T-helper 2 cell (primary cell): ENCODE measurements at places on chromosomes 6 and 20.

DNA sequence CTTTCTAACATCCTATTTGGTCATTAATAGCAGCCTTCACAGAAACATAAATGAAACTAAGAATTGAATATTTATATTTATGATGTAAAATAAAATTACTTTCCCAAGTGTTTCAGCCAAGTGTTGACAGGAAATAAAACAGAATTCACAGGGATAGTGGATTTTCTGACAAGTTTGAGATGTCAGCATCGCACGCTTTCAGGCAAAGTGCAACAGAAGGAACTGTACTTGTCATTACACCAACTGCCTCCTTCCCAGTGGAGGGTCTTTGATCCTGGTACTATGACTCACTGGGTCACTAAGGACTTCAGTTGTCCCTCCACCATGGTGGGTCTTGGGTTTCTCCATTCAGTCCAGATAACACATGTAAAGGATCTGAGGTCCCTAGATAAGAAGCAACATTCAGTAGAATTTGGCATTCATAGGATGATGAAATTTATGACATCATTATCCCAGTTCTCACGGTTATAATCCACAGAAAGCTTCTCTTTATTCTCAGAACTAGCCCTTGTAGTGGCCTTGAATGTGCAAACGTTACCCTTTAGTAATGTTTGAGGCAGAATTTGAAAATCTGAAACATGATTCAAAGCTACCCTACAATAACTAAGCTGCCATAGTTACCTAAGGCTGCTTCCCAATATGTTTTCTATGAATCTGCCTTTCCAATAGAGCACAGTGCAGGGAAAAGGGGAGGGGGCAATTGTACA, 3.8 kb upstream of the TNFAIP3 start:
- DNase-seq = no peak

DNA sequence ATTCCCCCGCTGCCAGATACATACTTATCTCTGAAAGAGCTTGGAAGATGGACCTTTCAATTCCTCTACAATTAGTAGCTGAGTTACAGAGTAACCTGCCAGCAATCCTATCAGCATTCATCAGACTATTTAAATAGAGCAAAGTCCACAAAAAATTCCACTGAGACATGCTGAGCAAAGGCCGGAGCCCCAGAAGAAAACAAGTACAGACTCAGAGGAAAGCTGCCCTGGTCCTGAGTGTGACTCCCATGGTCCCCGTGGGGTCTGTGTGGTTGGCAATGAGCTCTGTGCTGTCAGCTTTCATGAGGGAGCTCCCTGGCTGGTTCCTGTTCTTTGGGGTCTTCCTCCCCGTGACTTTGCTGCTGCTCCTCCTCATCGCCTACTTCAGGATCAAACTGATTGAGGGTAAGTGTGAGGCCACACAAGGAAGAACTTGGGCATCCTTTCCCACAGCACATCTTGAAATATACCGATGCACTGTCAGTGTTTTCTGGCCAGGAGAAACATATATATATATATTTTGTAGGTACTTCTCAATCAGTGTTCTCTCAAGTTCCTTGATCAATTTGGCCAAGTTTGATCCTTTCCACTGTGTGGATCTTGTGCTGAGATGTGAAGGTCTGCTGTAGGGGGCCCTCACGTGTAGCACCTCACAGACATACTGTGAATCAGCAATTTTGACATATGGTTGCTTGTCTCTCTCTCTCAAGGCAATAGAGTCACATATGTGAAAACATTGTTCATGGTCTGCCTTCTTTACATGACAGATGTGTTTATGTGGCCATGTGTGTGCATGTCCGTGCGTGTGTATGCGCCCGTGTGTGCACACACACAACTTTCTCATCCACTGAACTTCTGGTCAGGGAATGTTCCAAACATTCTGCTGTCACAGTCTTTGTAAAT, at the start of gene SMLR1:
TSS of gene SMLR1 (plus strand) at position 160 of the 903 bp plus-strand sequence. CDS start at position 168, 8 bp downstream.
- no peak for DNase-seq

DNA sequence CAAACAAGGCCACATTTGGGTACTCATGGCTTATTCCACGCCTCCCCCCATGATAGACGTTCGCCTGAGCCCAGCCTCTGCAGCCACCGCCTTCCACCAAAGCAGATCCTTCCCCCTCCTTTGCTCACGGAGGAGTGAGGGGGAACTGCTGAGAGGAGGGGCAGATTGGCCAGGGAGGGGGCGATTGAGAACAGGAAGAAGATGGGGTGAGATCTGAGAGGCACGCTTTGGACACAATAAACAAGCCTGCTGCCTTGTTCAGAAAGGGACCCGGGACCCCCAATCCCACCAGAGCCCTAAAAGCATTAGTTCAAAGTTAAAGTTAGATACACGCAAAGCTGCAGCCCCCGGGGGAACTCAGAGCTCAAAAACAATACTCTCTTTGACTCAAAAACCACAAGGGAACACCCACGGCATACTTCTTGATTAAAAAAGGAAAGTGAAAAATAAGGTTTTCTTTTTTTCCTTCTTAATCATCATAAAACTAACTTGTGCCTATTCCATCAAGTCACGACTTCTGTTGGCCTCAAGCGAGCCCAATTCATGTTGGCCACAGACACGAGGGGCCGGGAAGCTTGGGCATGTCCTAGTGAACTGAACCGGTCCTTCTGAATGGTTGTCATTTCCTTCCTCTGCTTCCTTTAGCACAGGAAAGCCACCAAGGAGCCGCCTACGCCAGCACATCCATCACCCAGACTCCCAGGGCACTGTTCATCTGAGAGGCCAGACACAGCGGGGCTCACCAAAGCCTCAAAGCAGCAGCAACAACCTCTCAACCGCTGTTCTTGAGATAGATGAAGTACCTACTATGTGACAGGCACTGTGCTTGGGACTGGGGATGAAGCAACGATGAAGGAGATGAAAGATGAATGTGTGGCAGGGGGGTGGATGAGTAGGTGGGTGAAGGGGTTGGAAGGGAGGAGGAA, 44.7 kb downstream of the NFATC2 start:
- DNase-seq = peak; percentile 29

DNA sequence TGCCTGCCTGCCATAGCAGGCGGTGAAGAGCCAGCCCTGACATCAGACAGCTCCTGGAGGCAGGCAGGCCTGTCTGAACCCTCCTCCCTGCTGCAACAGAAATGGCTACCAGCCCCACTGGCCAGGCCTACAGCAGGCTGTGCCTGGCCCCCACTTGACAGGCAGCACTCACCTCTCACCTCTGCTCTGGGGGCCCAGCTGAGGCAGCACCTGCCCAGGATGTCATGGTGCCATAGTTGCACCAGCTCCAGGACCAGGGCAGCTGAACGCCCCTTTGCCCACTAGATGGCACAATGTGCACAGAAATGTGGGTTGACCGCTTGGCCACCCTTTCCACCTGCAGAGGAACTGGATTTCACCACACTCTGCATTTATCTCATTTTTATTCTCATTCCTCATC, 30.6 kb downstream of the MRPL14 start:
- DNase-seq = peak; percentile 74

- DNase-seq = peak; percentile 63
Observed at GRCh38 chr6:135358985-135359384, 138.6 kb downstream of the AHI1 start.

DNA sequence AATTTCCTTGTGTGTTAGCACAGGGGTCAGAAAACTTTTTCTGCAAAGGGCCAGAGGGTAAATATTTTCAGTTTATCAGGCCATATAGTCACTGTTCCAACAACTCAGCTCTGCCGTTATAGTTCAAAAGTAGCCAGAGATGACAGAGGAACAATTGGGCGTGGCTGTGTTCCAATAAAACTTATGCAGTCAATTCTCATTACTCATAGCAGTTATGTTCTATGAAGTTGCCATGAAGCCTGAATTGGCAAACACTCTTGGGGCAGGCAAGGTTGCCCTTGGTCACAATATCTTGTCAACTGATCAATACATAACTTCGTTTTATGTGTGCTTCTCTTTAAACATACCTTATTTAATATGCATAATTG, 304.2 kb downstream of the TFAP2C start:
- DNase-seq = no peak

GRCh38 chr20:19807191-19807945, 49.3 kb downstream of the RIN2 start:
- DNase-seq = no peak

- DNase-seq = no peak
Observed at GRCh38 chr6:52514514-52514913, 62.3 kb downstream of the TRAM2 start.

DNA sequence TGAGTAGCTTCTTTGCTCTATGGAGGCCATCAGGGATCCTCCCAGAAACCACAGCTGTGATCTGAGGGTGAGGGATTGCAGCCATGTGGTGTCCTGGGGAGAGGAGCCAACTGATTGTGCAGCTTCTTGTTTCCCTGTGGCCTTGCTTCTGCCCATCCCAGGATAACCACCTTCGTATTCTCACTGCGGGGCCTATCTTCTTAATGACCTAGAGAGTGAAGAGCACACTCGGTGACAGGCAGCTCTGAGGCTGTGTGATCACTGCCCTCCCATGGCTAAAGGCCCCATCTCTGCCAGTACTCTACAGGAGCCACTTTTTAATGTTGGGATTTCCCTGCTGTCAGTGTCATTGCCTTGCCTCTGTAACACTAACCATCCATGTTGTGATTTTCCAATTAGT, 5.3 kb upstream of the RAET1L start:
- DNase-seq = no peak

DNA sequence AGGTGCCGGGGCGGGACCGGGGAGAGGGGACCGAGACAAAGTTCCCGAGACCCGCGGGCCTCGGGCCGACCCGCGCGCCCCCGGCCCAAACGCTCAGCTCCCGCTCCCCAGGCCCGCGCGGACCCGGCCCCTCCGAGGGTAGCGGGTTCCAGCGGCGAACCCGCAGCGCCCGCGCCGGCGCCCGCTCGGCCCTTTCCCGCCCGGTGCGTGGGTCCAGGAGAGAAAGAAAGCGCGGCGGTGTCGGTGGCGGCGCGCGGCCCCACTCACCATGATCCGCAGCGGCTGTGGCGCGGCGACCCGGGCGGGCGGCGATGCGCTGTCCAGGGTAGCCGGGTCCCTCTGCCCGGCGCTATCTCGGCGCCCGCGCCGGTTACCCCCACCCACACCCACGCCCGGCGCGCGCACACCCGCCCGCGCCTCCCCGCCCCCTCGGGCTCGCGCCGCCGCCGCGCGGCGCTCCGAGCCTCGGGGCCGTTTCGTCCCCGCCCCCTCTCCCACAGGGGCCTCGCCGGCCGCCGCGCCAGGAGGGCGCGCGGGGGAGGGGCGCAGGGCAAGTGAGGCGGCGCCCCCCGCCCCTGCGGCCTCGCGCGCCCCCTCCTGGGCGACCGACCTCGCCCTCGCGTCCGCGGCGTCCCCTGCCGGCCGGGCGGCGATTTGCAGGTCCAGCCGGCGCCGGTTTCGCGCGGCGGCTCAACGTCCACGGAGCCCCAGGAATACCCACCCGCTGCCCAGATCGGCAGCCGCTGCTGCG, at the start of gene ELOVL2:
TSS of gene ELOVL2 (minus strand) at position 345 of the 751 bp plus-strand sequence. CDS start at position 270, 75 bp downstream.
- peak; percentile 35 for DNase-seq

DNA sequence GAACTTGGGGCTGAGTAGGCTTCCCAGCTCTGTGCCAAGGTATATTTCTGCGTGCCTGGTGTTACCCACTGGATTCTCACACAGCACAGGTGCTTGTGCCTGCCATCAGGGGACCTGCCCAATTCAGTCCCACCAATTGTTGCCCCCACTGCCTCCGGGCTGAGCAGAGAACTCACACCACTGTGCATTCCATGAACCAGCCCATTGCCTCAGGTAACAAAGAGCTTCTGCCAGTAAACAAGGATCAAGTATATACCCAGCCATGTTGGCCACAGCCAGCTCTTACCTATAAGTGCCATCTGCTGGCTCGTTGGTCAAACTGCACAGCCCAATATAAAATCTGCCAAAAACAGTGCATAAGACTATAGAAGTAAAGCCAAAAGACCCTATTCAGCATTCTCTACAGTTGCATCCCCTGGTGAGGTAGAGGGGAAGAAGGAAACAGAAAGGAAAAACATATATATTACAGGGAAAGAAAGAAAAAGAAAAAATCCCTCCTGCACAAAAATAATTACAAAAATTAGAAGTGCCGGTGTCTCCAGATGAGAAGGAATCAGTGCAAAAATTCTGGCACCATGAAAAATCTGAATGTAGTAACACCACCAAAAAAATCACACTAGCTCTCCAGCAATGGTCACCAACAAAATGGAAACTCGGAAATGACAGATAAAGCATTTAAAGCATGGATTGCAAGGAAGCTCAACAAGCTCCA, 241.4 kb downstream of the IBTK start:
- DNase-seq = no peak

DNA sequence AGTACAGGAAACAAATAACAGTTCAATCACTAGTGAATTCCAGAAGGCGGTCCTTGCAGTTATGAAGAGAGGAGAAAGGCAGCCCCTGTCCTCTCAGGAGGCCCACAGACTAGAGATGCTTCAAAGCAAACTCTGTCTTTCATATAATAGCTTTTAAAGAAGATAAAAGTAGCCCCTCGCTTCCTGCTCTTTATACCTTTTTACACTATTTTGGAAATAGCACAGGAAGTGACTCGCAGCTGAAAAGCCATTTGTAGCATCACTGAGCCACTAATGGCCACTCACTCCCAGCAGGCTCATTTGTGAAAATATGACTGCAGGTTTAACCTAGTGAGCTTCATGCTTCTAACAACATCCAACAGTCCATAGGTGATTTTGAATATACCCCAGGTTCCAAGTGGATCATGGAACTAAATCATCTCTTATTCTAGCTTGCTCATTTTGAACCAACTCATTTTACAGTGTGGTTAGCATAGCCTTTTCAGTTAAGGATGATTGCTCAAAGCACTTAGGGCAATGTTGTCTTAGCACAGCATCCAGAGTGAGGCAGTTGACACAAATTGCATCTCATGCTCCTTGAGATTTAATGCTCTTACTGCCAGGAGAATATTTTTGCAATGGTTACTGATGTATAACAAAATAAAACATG, 136.0 kb upstream of the NRSN1 start:
- DNase-seq = no peak

- no peak for DNase-seq
Observed at GRCh38 chr6:124356811-124357210, 553.1 kb downstream of the NKAIN2 start.

- no peak for DNase-seq
Observed at GRCh38 chr6:130029163-130029562, 10.8 kb downstream of the L3MBTL3 start.

- DNase-seq = peak; percentile 14
Observed at GRCh38 chr6:154370545-154370944, 13.9 kb upstream of the IPCEF1 start.

- DNase-seq = no peak
Observed at GRCh38 chr6:168181316-168181715, 102.3 kb upstream of the FRMD1 start.

DNA sequence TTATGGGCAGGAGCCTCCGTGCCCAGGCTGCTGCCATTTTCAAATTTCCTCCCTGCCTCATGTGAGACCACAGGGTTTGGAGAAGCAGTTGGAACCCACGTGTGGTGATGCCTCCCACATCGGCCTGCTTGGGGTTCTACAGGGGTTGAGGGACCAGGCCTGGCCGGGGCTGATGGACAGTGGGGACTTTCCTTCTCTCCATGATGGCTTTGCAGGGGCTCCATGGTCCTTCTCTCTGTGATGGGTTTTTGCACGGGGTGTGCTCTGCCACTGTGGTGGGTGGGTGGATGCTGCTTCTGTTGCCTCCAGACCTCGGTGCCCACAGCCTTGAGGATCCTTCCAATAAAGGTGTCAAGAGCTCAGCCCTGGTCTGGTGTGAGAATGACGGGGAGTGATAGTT, 54.4 kb downstream of the ADNP start:
- no peak for DNase-seq
